ENCODE measurements at places on chromosomes 6 and 20.

- DNase-seq = no peak
Measured at GRCh38 chr6:151494235-151494935, 568 bp downstream of the CCDC170 start.

DNA sequence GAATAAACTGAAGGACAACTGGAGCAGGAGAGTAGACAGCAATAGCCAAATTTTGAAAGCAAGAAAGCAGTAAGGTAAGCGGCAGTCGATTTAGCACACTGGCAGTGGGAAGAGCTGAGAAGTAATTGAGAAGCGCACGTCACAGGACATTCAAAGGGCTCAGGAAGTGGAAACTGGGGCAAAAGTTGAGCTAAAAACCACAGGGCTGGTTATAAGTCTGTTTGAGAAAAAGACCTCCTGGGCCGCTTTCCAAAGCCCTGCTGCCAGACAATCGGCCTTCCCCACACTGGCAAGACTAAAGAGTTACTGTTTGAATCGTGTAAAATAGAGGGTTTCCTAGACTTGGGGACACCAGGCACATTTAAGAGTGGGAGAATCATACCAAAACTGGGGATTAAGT, 161.4 kb downstream of the DNAH8 start:
- DNase-seq = no peak

GRCh38 chr6:145898376-145898775, 65.8 kb downstream of the SHPRH start:
- no peak for DNase-seq

- no peak for DNase-seq
Measured at GRCh38 chr6:19664050-19664449, 173.1 kb upstream of the ID4 start.

DNA sequence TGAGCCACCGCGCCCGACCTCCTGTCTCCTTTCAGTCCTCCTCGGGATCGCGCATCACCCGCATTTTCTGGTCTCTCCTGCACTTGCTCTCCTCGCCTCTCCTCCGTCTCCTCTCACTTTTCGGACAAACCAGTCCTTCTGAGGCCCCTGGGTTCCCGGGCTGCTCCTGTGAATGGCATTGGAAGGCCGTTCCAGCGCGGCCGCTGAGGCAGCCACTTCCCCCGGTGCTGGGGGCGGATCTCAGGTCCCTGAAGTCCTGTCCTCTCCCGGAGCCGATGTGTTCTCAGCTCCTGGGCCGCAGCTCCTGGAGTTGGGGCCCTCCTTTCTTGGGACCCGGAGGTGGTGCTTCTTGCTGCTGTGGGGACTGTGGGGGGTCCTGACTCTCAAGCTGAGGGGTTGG, 803 bp downstream of the MICB start:
- DNase-seq = no peak

DNA sequence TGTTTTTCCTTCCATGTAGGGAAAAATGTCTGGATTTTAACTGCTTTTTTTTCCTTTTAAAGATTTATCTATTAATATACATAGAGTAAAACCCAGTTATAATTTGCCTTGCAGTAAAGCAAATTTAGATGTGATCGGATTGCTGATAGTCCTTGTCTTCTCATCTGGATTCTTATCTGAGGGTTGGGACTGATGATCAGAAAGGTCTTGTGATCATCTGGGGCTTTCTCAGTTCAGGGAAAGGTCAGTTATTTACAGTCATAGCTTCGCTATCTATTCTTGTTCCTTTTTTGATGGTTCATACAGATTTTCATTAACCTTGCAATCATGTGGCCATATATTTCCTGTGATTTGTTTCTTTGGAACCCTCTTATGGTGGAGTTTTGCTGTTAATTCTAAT, 63.8 kb upstream of the CLDN20 start:
- no peak for DNase-seq

DNA sequence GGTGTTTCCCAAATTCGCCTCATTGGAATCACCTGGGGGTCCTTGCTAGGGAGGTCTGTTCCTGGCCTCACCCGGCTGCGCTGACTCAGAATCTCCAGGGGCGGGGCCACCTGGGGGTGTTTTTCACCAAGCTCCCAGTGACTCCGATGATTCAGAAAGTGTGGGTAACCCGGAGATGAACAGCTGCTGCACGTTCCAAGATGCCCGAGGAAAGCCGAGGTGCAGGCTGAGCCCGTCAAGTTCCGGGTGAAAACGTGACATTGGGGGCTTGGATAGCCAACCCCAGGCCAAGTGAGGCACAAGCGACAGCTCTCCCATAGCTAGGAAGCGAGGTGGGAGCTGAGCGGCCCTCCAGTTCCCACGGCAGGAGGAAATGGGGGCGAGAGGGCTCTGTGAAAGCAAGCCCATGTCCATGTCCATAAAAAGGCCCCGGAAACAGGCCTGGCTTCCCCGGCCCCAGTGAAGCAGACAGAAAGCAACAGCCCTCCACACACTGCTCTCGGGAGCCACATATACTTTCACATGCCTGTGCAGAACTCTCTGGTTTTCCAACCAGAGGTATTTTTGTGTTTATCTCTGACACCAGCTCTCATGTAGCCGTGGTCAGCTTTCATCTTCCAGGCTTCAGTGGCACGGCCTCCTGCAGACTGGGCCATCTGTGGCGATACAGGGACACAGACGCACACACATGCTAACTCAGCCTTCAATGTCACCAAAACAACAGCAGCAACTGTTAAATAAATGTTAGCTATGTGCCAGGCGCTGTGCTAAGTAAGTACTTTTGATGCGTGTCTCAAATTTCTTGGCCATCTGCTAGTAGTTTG, 90.7 kb upstream of the CCDC28A start:
- no peak for DNase-seq
